ENCODE measurements at places on chromosomes 13 and 19.

- no peak for DNase-seq
- no peaks in the 10 kb centered on the region for H3K36me3 ChIP-seq
- no peak within 1 kb of the TSS for H3K27ac ChIP-seq
- no peaks in the 10 kb centered on the region for H3K4me1 ChIP-seq
- H3K27me3 ChIP-seq: peaks cover 38% of the 10 kb centered on the region
Observed at GRCh38 chr19:55376241-55376933, at the start of gene TMEM190. TSS of gene TMEM190 (plus strand) at chr19:55376826. CDS start at chr19:55376854, 28 bp downstream.

GRCh38 chr13:111966933-111967332 is 100.0 kb upstream of the SOX1 start:
- no peak for DNase-seq
- H3K4me1 ChIP-seq: no peaks in the 10 kb centered on the region
- no peaks in the 10 kb centered on the region for H3K36me3 ChIP-seq
- H3K4me3 ChIP-seq: no peak overlapping the region
- no peaks in the 10 kb centered on the region for H3K27me3 ChIP-seq
- no peak overlapping the region for H3K27ac ChIP-seq

DNA sequence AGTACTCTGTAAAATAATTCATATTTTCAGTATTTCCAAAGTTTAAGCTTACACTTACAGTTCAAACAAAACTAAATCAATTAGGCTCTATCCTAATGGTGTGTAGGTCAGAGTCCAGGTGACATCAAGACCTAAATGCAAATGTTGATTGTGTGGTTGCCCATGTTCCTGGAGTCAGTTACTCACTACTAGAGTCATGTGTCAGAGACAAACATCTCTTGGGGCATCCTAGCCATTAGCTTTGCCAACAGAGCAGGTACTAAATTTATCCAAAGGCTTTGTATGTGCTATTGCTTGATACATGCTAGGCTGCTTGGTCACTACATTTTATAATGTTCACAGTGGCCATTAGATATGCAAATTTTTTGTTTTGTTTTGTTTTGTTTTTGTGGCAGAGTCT is 11.7 kb downstream of the SPRY2 start:
- no peaks in the 10 kb centered on the region for H3K4me1 ChIP-seq
- H3K27ac ChIP-seq: no peak overlapping the region
- H3K27me3 ChIP-seq: no peaks in the 10 kb centered on the region
- no peak for DNase-seq
- no peak overlapping the region for H3K4me3 ChIP-seq

GRCh38 chr19:3880471-3881271 is at the start of gene ATCAY:
TSS of gene ATCAY (plus strand) at chr19:3880685. CDS start at chr19:3885768, 5,083 bp downstream.
- no peak for DNase-seq
- no peak within 1 kb of the TSS for H3K27ac ChIP-seq
- no peaks in the 10 kb centered on the region for H3K36me3 ChIP-seq
- peaks cover 6% of the 10 kb centered on the region for H3K4me1 ChIP-seq
- peaks cover 26% of the 10 kb centered on the region for H3K27me3 ChIP-seq

- DNase-seq: no peak
- no peaks in the 10 kb centered on the region for H3K36me3 ChIP-seq
- no peak overlapping the region for H3K4me3 ChIP-seq
Observed at GRCh38 chr19:50226536-50226935, 23.1 kb downstream of the MYH14 start.

GRCh38 chr13:21022056-21022979 is 39.1 kb downstream of the LATS2 start:
- no peaks in the 10 kb centered on the region for H3K4me1 ChIP-seq
- DNase-seq: no peak
- H3K27me3 ChIP-seq: no peaks in the 10 kb centered on the region
- no peak overlapping the region for H3K4me3 ChIP-seq
- no peak overlapping the region for H3K27ac ChIP-seq
- no peaks in the 10 kb centered on the region for H3K36me3 ChIP-seq

- peak overlapping the region; percentile 15 for H3K4me3 ChIP-seq
- H3K27me3 ChIP-seq: no peaks in the 10 kb centered on the region
Observed at GRCh38 chr19:2042485-2043250, 8.4 kb downstream of the MKNK2 start.

GRCh38 chr19:34504273-34504808 is 22.8 kb downstream of the WTIP start:
- no peak overlapping the region for H3K27ac ChIP-seq
- peaks cover 10% of the 10 kb centered on the region for H3K4me1 ChIP-seq
- DNase-seq: no peak
- no peaks in the 10 kb centered on the region for H3K36me3 ChIP-seq
- H3K27me3 ChIP-seq: peaks cover 4% of the 10 kb centered on the region

DNA sequence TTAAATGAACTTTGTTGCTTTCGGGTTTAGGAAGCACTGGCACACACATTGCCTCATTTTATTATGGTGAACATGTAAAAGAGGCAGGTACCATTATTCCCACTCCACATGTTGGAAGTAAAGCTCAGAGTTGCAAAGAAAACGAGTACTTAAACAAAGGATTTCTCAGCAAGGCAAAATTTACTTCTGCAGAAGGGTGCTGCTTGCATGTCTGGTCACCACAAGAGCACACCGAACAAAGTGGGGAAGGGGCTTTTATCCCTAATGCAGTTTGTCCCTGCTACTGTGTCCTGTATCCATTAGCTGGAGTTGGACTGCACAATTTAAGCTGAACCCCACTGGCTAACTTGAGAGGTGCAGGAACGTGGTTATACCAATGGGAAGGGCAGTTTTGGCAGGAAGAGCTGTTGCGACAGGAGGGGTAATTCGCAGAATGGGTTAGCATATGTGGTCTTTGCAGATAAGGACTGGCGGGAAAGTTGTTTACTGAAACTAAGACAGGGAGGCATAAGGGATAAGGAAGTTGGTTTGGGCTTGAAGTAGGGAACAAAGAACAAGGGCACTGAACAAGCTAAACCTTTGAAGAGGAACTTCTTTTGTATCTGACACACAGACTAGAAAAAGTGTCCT is 545.5 kb downstream of the UQCRFS1 start:
- H3K4me3 ChIP-seq: no peak overlapping the region
- H3K36me3 ChIP-seq: no peaks in the 10 kb centered on the region
- no peaks in the 10 kb centered on the region for H3K4me1 ChIP-seq
- H3K27me3 ChIP-seq: no peaks in the 10 kb centered on the region

DNA sequence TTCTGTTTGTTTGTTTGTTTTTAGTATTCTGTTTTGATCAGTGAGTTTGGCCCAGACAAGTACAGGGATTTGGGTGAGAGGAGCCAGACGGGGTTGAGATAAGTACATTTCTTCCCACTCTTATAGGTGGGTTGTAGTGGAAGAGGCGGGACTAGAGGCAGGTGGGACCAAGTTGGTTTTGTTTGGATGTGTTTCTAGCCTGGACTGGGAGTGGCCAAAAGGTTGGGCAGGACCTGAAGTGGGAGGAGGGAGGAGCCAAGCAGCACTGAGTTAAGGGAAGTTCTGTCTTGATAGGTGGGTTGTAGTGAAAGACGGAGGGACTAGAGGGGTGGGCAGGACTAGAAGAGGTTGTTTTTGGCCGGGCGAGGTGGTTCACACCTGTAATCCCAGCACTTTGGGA is 9.0 kb downstream of the DNASE2 start:
- no peaks in the 10 kb centered on the region for H3K27me3 ChIP-seq
- no peak overlapping the region for H3K27ac ChIP-seq
- peaks cover 8% of the 10 kb centered on the region for H3K4me1 ChIP-seq
- H3K36me3 ChIP-seq: peaks cover 23% of the 10 kb centered on the region
